Left cardiac atrium (tissue), 4 donors: ENCODE measurements at places on chromosomes 1 and 21. TPM values are rescaled to one million over a fixed set of nuclear protein-coding genes. Genes with fewer than 3 reads are reported as not detected.

- no peak for DNase-seq
These were observed 43.4 kb upstream of the SLC19A2 start for GRCh38 chr1:169529068-169529642.

GRCh38 chr1:116674751-116675150 lies 7.2 kb upstream of the IGSF3 start:
- no peak for DNase-seq

DNA sequence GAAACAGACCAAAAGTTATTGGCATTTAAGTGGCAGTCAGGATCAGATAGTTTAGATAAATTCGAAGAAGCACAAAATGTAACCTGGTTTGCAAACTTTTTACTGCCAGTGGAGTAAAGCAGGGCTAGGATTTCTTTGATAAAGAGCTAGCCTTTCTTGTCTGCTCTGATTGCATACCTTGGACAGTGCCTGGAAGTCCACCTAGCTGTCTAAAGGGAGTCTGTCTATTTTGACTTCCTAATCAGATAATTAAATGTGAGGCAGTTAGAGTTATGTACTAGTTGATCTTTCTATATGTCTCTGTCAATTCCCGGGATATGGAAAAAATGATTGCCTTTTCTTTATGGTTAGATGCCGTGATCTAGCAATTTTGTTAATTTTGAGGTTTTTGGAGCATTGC lies 4.1 kb downstream of the GPSM2 start:
- DNase-seq, result no peak

- DNase-seq, result no peak
These were observed 9.1 kb downstream of the RHBDL2 start for GRCh38 chr1:38932571-38932970.

The RUNX1 gene
- 7.8 TPM for total RNA-seq

The CAPZB gene
- 254 TPM for total RNA-seq
